Thoracic aorta (tissue), 2 donors: ENCODE measurements at places on chromosomes 4 and X.

DNA sequence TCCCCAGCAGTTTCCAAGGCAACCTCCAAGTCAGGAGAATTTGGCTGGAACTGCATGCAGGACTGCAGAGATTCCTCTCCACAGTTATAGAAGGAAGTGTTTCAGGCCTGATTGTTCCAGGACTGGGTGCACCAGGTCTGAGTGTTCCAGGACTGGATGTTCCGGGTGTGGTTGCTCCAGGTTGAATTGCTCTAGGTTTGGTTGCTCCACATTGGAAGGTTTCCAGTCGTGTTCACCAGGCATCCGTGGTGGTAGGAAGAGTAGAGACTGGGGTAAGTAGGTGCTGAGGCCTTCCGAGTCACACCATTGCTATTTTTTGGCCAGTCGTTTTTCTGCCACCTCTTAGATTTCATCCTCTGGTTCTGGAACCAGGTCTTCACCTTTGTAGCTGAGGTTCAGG, 105.4 kb downstream of the MSN start:
- H3K27me3 ChIP-seq: no peaks in the 10 kb centered on the region
- no peaks in the 10 kb centered on the region for H3K36me3 ChIP-seq
- no peak overlapping the region for H3K4me3 ChIP-seq
- DNase-seq: no peak

GRCh38 chr4:15926486-15926885, 12.1 kb downstream of the FGFBP1 start:
- no peaks in the 10 kb centered on the region for H3K4me1 ChIP-seq
- no peak overlapping the region for H3K4me3 ChIP-seq
- H3K27ac ChIP-seq: no peak overlapping the region
- no peaks in the 10 kb centered on the region for H3K36me3 ChIP-seq
- DNase-seq: no peak
- no peaks in the 10 kb centered on the region for H3K27me3 ChIP-seq

DNA sequence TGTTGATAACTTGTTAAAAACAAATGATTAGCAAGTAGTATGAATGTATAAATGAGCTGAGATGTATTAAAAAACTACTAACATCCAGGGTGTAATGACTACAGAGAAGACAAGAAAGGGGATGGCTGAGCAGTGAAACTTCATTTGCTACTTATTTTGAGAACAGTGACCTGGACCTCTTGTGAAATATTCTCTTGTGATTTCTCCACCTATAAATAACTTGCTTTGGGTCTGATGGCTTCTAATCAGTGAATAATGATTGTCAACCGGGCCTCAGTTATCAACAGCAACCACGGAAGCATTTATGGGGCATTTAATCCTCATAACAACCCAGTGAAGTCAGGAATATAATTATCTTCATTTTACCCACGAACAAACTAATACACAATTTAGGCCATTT, 154.2 kb upstream of the HAND2 start:
- H3K27me3 ChIP-seq: no peaks in the 10 kb centered on the region
- H3K27ac ChIP-seq: no peak overlapping the region
- no peak overlapping the region for H3K4me3 ChIP-seq
- no peaks in the 10 kb centered on the region for H3K36me3 ChIP-seq
- H3K4me1 ChIP-seq: peaks cover 8% of the 10 kb centered on the region
- no peak for DNase-seq

DNA sequence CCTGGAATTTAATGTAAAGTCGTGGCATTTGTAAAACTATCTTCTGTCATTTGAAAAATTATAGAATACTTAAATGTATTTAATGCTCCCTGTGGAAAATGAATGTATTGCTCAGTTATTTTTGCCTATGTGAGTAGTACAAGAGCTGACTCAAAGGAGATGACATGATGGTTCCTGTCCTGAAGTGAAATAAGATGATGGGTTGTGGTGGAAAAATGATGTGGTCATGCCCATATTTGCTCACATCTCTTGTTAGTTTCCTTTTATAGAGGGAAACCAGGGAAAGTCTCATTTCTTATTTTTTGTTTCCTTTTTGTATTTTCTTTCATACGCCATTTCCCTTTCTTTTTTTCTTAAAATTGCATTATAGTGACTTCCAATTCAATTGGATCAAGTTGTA, 23.7 kb downstream of the PLS3 start:
- H3K4me3 ChIP-seq: peak overlapping the region; percentile 50
- no peaks in the 10 kb centered on the region for H3K36me3 ChIP-seq
- DNase-seq: no peak
- H3K4me1 ChIP-seq: peaks cover 5% of the 10 kb centered on the region
- peak overlapping the region; percentile 65 for H3K27ac ChIP-seq

DNA sequence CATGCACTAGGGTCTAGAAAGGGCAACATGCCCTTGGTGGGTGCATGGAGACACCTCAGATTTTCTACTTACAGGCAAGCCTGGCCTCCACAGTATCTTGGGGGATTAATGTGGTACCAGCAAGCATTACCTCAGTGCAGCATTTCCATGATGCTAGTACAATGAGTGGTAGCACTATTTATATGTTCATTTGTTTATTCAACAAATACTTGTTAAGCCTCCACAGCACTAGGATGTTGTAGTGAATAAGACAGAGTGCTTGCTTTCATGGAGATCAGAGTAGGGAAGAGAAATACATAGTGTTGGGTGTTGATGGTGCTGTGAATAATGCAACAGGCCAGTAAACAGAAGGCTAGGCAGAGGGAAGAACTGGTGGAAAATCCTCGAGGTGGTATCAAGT, 133.4 kb downstream of the KLHL8 start:
- peaks cover 20% of the 10 kb centered on the region for H3K4me1 ChIP-seq
- no peaks in the 10 kb centered on the region for H3K27me3 ChIP-seq
- H3K4me3 ChIP-seq: no peak overlapping the region
- no peak overlapping the region for H3K27ac ChIP-seq

GRCh38 chr4:81826335-81826734, 354.6 kb upstream of the RASGEF1B start:
- H3K27me3 ChIP-seq: no peaks in the 10 kb centered on the region
- no peaks in the 10 kb centered on the region for H3K36me3 ChIP-seq
- H3K27ac ChIP-seq: no peak overlapping the region
- no peak for DNase-seq
- H3K4me3 ChIP-seq: no peak overlapping the region
- H3K4me1 ChIP-seq: no peaks in the 10 kb centered on the region

DNA sequence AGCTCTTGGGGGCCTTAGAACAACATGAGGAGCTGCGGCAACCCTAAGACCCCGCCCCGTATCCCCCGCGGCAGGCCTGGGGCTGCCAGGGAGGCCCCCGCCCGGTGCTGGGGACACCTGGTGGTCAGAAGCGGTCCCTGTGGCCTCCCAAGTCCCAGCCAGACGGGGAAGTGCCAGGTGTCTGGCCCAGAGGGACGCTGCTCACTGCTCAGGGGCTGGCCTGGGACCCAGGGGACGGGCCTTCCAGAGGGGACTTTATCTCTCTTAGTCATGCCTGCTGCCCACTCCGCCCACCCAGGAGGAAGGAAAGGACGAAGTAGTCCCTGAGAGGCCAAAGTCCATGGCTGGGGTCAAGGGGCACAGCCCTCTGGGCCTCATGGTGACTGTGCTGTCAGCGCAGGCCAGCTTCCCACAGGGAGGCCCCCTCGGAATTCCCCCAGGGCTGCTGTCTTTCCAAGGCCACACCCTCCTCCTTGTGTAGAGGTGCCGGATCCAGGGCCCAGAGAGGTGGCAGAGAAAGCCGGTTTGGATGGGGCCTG, 31.0 kb upstream of the HTRA3 start:
- peaks cover 3% of the 10 kb centered on the region for H3K4me1 ChIP-seq
- H3K27ac ChIP-seq: no peak overlapping the region
- no peaks in the 10 kb centered on the region for H3K27me3 ChIP-seq
- no peak for DNase-seq
- H3K36me3 ChIP-seq: peaks cover 2% of the 10 kb centered on the region

GRCh38 chr4:53571936-53572599, 19.2 kb downstream of the LNX1 start:
- H3K4me1 ChIP-seq: peaks cover 3% of the 10 kb centered on the region
- H3K36me3 ChIP-seq: no peaks in the 10 kb centered on the region

- no peaks in the 10 kb centered on the region for H3K4me1 ChIP-seq
- no peak overlapping the region for H3K27ac ChIP-seq
- H3K36me3 ChIP-seq: no peaks in the 10 kb centered on the region
These were observed 308.8 kb downstream of the TEX13C start for GRCh38 chrX:125628435-125628834.

- H3K4me3 ChIP-seq: no peak overlapping the region
- H3K27ac ChIP-seq: no peak overlapping the region
- no peaks in the 10 kb centered on the region for H3K27me3 ChIP-seq
- no peaks in the 10 kb centered on the region for H3K36me3 ChIP-seq
These were observed 88.4 kb downstream of the WDFY3 start for GRCh38 chr4:84878090-84878489.

GRCh38 chr4:141455651-141456050, 180.7 kb upstream of the IL15 start:
- no peak overlapping the region for H3K4me3 ChIP-seq
- H3K27me3 ChIP-seq: no peaks in the 10 kb centered on the region
- DNase-seq: no peak
- H3K36me3 ChIP-seq: no peaks in the 10 kb centered on the region
- no peaks in the 10 kb centered on the region for H3K4me1 ChIP-seq

- H3K27me3 ChIP-seq: no peaks in the 10 kb centered on the region
- no peak overlapping the region for H3K4me3 ChIP-seq
- H3K36me3 ChIP-seq: no peaks in the 10 kb centered on the region
- no peak for DNase-seq
- no peaks in the 10 kb centered on the region for H3K4me1 ChIP-seq
- H3K27ac ChIP-seq: no peak overlapping the region
These were observed 5.8 kb upstream of the DGKQ start for GRCh38 chr4:978957-979701.

DNA sequence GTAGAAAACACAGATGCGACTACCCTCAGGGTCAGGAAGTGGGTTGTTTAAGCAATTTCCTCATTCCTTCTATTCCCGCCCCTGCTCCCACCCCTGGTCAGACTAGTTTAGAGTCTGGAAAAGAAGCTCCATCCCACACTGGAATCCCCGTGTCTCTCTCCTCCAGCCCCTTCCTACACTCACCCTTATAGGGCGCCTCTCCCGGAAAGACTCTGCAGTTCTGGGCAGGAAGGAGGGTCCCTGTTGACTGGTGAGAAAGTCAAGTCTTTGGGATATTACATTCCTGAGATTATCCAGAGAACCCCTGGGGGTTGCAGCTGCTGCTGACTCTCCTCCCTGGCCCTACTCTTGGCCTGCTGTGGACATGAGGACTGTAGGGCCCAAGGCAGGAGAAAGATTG, 11.9 kb downstream of the STARD8 start:
- H3K36me3 ChIP-seq: no peaks in the 10 kb centered on the region
- H3K27ac ChIP-seq: no peak overlapping the region
- H3K27me3 ChIP-seq: no peaks in the 10 kb centered on the region
- DNase-seq: no peak
- no peak overlapping the region for H3K4me3 ChIP-seq
